Stimulated activated naive CD8-positive, alpha-beta T cell treated with anti-CD3 and anti-CD28 coated beads, Interleukin-15, amount 100 ng/mL, for 72 hours (primary cell): ENCODE measurements at places on chromosomes 11 and 22.
A peak's percentile ranks its signal among the peaks of the same experiment; 100 is the strongest.

DNA sequence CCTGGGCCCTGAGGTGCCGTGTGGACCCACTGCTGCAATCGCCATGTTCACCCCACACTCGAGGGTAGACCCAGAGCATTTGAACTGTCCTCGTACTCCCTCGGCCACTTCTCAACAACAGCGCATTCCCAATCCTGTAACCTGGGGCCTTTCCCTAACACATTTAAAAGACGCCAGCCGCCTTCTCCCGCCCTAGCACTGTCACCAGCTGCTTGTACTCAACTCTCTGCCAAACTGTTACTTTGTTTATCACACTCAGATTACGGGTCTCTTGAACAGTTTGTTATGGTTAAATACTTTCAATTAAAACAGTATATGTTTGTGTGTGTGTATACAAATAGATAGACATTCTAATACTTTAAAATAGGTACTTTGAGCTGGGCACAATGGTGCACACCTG, 20.7 kb downstream of the CDKN1C start:
- no peak for DNase-seq

DNA sequence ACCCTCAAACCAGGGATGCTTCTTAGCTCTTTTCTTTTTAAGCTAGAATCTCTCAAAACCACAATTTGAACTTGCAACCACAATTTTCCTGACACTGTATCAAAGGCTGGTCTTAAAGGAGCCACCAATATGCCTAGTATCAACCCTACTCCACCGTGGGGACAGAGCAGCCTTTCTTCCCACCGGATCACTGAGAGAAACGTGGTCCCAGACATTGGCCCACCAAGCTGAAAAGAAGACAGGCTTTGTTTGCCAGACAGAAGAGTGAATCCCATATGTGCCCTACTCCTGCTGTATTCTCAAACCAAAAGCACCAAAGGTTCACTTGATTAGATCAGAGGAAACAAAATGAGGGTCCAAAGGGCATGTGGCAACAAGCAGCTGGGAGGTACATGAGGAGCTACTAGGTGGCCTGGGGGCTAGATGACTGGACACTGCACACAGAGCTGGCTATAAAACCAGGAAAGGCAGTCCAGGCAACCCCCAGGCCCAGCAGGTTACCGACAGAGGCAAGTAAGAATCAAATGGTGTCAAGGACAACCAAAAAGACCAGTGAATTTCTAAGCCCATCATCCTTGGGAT, 3.6 kb upstream of the VWCE start:
- DNase-seq: no peak

DNA sequence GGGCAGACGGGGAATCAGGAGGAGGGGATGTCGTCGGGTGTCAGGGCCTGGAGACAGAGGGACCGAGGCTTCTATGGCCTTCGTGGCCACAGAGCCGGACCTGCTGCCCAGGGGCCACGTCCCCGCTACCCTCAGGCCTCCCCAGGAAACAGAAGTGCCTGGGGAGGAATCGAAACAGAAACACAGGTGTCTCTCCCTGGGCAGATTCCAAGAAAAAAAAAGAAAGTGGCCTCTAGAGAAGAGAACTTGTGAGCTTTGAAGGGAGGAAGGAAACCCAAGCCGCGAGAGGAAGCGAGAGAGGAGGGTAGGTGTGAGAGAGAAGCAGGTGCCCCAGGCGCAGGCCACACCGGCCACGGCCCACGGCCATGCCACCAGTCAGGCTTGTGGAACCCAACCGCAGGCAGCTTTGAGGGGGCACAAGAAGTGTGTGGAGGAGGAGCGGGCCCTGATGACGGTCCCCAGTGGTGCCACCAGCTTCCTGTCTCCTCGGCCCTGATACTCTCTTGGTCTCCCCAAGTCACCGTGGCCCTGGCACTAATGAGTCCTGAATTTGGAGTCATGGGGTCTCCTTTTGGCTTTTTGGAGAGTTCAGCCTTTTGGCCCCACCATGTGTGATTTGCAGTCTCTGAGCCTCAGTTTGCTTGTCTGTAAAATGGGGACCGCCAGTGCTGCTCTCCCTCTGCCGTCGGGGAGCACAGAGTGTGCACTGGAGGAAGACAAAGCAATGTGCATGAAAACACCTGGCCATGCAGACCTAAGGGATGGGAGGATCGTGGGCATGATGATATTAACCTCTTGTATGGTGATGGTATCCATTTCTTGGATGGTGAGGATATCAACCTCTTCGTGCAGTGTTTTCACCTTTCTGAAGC, 25.2 kb downstream of the LIF start:
- DNase-seq: peak; percentile 87

GRCh38 chr11:55854704-55855103, 16.2 kb downstream of the OR5D16 start:
- DNase-seq: no peak

DNA sequence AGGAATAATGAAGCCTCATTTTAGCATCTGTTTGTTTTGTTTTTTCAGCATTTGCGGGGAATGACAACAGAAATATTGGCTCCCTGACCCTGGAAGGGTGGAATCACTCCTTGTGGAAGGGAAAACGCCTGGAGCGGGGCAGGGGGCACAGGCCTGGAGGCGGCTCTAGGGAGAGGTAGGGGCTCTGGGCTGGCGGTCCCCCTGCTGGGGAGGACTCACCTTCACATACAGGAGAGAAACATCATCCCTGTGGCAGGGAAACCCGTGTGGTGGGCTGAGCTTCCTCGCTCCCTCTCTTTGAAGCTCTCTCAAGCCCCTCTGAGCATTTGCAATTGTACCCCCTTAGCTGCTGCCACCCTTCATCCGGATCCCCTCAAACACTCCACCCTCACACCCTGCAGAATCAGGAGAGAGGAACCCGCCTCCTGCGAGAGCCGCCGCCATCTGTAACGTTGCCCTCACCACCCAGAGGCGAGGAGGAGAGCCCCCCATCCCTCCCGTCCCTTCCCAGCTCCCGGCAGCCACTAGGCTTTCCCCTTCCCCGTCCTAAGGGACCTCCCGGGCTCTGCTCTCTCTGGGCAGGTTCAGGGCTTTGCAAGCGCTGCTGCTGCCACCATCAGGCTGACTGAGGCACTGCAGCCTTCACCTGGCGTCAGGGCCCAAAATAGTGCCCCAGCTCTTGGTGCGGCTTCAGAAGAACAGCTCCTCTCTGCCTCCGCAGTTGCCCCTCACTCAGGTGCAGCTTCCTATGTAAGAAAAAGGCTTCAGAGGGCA, 10.4 kb downstream of the KIRREL3 start:
- peak; percentile 51 for DNase-seq

GRCh38 chr11:128695539-128696221, 1.8 kb downstream of the FLI1 start:
- DNase-seq: no peak
